ENCODE measurements at places on chromosomes 16 and 17. TPM values are rescaled to one million over a fixed set of nuclear protein-coding genes. Genes with fewer than 3 reads are reported as not detected.

GRCh38 chr17:33481652-33482051, 188.6 kb upstream of the ASIC2 start:
- DNase-seq, result no peak

- peak; percentile 89 for DNase-seq
Measured at GRCh38 chr17:64687961-64688360, 25.9 kb upstream of the SMURF2 start.

- peak; percentile 37 for DNase-seq
Measured at GRCh38 chr17:42775534-42776098, 2.4 kb downstream of the VPS25 start.

DNA sequence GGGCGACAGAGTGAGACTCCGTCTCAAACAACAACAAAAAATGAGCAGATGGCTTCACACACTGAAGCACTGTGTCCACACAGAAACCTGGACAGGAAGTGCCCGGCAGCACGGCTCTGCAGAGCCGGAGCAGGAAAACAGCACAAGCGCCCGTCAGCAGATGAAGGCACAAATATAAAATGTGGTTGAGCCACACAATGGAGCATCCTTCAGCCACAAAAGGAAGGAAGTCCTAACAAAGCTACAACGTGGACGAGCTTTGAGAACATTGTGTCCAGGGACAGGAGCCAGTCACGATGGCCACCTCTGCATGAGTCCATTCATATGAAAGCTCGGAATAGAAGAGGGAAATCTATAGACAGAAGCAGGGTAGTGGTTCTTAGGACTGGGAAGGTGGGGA, 15.7 kb downstream of the RHBDF2 start:
- DNase-seq, result no peak

GRCh38 chr17:12227547-12227946, 206.9 kb downstream of the MAP2K4 start:
- no peak for DNase-seq

- DNase-seq, result peak; percentile 95
Measured at GRCh38 chr17:58658804-58659713, 32.8 kb downstream of the TEX14 start.

- no peak for DNase-seq
Measured at GRCh38 chr16:70370924-70371323, 24.2 kb downstream of the DDX19A start.

GRCh38 chr17:2903193-2903974, 107.1 kb downstream of the RAP1GAP2 start:
- no peak for DNase-seq

HOXB5 gene
- 0.57 TPM for total RNA-seq
